ENCODE measurements at places on chromosomes 5 and 9.

DNA sequence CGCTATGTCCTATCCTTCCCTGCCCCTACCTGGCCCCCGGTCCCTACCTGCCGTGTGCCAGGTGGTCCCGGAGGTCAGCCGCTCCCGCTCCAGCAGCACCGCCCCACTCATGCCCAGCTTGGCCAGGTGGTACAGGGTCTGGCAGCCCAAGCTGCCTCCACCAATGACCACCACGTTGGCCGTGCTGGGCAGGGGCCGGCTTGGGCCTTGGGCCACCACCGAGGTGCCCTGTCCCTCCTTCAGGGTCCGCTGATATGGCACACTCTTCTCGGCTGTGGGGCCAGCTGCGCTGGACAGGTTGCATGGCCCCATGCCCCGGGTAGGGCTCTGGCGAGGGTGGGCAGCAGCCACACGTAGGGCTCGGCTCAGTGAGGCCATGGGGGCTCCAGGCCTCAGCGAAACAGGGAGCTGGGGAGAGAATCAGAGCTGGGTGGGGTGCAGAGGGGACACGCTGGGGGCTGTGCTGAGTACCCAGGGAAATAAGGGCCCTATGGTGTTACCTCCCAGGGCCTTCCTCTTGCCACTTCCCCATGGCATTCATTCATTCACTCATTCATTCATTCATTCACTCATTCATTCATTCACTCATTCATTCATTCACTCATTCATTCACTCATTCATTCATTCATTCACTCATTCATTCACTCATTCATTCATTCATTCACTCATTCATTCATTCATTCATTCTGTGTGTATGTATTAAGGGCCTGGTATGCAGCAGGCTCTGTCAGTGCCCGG, 4.2 kb downstream of the SARDH start:
- DNase-seq, result no peak

DNA sequence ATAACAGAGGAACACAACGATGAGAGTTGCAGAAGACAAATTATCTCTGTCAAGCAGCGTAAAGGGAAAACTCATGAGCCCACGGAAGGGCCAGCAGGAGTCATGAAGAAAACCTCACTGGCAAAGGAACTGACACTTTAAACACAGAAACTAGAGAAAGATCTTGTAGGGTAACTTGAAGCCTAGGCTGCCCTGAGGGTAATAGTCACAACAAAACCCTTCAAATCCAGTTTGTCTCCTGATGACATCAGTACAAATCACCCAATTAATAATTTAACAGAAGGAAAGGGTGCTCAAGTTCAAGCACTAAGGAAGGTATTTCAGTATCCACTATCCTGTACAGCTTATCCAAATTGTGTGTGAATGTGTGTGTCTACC, 549.1 kb downstream of the MTRR start:
- no peak for DNase-seq

- DNase-seq, result no peak
These were observed 254.8 kb downstream of the NSG2 start for GRCh38 chr5:174300118-174300940.

DNA sequence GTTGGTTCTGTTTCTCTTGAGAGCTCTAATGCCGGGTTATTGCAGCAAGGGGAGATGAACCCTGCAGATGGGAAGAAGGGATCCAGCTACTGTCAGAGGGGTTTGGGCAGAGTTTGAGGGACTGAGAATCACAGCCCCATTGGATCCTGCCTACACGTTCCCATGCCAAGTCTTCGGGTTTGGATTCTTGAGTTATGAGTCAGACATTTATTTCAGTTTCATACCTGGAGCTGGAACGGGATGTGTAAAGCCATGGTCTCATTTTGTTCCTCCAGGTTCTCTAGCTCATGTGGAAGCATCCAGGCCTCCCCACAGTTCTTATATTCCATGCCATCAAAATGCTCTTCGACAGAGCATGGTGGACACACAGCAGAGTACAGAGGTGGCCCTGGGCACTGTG, 275.4 kb upstream of the IRX4 start:
- no peak for DNase-seq

GRCh38 chr9:25994605-25995004, 316.4 kb upstream of the TUSC1 start:
- no peak for DNase-seq

DNA sequence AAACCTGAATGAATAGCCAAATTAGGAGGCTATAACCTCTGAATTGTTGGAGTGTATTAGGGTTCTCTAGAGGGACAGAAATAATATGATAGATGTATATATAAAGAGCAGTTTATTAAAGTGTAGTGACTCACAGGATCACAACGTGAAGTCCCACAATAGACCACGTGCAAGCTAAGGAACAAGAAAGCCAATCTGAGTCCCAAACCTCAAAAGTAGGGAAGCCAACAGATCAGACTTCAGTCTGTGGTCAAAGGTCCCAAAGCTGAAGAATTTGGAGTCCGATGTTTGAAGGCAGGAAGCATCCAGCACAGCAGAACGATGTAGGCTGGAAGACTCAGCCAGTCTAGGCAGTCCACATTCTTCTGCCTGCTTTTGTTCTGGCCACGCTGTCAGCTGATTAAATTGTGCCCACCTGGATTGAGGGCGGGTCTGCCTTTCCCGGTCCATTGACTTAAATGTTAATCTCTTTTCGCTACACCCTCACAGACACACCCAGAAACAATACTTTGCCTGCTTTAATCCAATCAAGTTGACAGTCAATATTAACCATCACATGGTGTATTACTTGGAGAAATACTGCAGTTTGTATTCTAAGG, 550.6 kb downstream of the CDH10 start:
- no peak for DNase-seq

- no peak for DNase-seq
These were observed 41.0 kb downstream of the B4GALT1 start for GRCh38 chr9:33125871-33126823.

GRCh38 chr9:124286292-124286931, 28.7 kb downstream of the NEK6 start:
- DNase-seq, result no peak

- DNase-seq, result no peak
These were observed 202.9 kb upstream of the WWC1 start for GRCh38 chr5:168088410-168089173.

- DNase-seq, result no peak
These were observed 103.3 kb upstream of the BOD1 start for GRCh38 chr5:173719731-173720082.

GRCh38 chr9:89311346-89312221, 589 bp downstream of the CKS2 start:
- no peak for DNase-seq

DNA sequence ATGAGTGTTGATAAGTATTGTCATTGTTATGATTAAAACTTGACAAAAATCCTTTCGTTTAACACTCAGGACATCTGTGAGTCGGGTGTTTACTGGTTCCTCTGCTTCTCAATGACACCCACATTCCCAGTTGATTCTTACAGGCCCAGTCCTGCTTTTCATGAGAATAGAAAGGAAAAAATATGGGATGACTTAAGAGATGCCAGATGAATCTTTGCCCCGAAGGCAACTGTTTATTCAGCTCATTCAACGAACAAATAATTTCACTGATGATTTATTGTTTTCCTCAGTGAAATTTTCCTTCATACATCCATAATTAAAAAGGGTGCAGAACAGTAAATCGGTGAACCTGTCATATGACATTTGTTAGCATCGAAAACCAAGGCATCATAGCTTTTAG, 452.4 kb upstream of the WWC1 start:
- no peak for DNase-seq

DNA sequence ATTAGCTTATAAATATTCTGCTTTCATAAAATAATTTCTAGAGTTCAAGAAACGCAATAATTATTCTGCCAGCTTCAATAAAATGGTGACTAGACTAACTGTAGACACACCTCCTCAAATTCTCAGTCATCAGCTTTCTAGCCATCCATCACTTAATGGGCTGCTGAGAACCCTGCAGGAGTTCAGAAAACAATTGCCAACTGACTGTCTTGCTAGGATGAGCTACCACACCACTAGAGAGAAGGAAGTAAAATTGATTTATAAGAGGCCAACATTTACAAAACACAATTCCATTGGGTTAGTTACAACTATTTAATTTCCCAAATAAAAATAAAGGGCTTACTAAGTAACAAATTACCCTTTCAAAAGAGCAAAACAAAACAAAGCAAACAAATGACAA, 126.5 kb upstream of the PAPPA start:
- no peak for DNase-seq

- DNase-seq, result no peak
These were observed 219.9 kb downstream of the ELAVL2 start for GRCh38 chr9:23606107-23606506.

DNA sequence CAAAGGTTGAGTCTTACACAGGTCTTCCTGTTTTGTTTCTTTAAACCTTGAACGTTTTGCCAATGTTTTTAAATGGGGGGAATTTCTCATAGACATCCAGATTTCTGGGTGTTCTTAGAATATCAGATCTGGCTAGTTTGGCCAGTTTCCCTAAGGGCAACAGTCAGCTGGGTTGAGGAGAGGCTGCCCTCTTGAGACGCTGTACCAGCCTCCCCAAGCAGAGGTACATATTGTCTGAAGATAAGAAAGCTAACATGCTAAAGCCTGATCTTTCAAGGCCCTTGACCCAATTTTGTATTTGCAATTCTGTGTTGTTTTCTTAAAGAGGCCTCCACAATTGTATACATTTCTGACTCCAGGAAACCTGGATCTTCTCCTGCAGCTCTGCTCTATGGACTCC, 21.9 kb upstream of the SH3GL2 start:
- no peak for DNase-seq

GRCh38 chr5:154486427-154486866, 8.4 kb upstream of the HAND1 start:
- no peak for DNase-seq

GRCh38 chr5:60207040-60207439, 313.5 kb upstream of the PDE4D start:
- DNase-seq, result no peak

GRCh38 chr9:130579738-130580463, 524 bp downstream of the FUBP3 start:
- no peak for DNase-seq

Measured in activated T-helper 1 cell treated with anti-CD3 and anti-CD28 coated beads, Interleukin-2, amount 50 U/mL, for 16 hours (primary cell).